ENCODE measurements at places on chromosomes 13 and 19.

DNA sequence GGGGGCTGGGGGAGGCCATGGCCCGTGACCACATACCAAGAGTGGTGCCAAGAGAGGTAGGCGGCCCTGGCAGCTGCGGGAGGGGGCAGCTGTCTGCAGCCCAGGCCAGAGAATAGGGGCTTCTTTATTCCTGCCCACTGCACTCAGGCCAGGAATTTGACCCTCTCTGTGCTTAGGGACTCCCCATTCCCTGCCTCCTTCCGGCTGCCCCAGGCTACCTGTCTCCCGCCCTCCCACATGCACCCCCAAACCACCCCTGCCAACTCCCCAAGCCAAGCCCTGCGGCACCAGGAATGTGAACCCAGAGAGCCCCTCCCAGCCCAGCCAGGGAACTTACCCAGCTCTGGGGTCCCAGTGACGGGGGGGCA lies 687 bp downstream of the PLEKHA4 start:
- no peak for DNase-seq

DNA sequence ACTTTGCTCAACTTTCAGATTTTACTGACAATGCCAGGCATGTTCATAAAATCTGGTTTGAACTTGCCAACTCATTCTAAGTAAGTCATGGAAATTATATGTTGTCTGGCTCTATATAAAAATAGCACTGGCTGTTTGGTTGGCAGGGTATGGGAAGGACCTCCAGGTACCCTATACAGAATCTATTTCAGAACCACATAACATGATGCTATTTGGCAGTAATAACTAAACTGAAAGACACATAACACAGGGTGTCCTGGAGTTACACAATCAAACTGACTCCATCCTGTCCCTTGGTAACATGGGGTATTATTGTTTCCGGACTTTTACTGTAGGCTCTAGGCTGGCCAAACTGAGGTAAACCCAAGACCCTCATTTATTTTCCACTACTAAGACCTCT lies 248.8 kb downstream of the RGCC start:
- DNase-seq, result no peak

- DNase-seq, result no peak
Measured at GRCh38 chr13:104385404-104385803, 1319.2 kb upstream of the SLC10A2 start.

DNA sequence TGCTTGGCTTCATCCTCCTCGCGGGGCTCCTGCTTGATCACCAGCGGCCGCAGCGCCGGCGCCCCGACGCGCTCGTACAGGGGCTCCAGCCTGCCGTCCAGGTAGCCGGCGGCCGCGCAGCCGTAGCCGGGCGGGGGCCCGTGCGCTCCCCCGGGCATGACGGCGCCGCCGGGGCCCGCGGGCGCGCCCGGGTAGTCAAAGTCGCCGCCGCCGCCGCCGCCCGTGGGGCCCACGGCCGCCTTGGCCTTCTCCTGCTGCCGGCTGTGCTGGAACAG lies 497 bp downstream of the CEBPA start:
- no peak for DNase-seq

DNA sequence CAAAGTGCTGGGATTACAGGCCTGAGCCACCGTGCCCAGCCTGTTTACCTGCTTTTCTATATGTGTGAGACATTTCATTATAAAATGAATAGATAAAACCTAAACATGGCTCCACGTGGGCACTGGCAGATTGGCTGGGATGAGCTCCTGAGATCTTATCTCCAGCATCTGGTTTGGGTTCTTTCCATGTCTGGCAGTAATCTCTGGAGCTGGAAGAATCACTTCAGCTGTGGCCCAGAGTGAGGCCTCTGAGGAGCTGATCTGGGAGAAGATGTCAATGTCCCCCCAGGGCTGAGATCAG lies 5.5 kb upstream of the SULT2A1 start:
- DNase-seq, result no peak

DNA sequence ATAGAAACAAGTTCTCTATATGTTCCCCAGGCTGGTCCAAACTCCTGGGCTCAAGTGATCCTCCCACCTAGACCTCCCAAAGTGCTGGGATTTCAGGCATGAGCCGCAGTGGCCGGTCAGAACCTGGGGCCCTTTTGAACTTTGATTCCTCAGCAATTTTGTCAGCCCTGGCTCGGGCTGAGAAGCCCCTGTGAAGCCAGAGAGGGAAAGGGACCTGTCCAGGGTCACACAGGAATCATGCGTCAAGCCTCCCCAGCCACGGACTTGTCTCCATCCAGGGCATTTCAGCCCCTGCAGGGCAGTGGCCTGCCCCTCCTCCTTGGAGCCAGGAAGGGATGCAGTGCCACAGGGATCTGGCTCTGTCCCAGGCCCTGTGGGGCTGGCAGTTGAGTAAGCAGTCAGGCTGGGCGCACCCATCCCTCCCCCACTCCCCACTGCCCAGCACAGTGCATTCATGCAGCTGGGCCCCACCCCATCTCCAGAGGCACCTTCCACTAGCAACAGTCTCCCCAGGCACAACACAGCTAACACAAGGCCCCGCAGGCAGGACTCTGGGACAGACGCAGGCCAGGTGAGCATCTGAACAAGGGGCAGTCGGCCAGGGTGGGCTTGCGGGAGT lies at the start of gene CAPS:
TSS of gene CAPS (plus strand) at position 516 of the 619 bp plus-strand sequence. CDS start 153 bp downstream, outside the sequence.
- no peak for DNase-seq

GRCh38 chr13:51704399-51705313 lies 99.3 kb downstream of the DHRS12 start:
- no peak for DNase-seq

- peak; percentile 79 for DNase-seq
Measured at GRCh38 chr19:48330012-48330681, 4.8 kb downstream of the EMP3 start.

GRCh38 chr13:112103260-112103838 lies 36.4 kb downstream of the SOX1 start:
- no peak for DNase-seq

DNA sequence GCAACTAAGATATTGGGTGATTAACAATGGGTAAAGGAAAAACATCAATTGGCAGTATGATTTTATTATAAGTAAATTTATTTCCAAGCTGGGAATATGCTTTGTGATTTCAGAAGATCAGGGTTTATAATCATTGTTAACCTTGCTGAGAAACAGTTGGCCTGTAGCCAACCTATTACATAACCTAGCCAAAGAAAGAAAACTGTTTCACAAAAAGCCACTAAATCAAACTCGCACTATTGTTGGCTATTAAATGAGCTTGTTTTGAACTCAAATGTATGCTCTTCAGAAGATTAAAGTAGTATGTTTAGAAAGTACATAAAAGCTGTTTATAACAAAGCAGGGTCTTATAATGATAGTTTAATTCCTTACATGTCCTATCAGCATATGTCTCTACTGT lies 151.7 kb downstream of the LHFPL6 start:
- DNase-seq, result no peak

GRCh38 chr13:98390086-98390715 lies 186.7 kb downstream of the STK24 start:
- DNase-seq, result no peak

DNA sequence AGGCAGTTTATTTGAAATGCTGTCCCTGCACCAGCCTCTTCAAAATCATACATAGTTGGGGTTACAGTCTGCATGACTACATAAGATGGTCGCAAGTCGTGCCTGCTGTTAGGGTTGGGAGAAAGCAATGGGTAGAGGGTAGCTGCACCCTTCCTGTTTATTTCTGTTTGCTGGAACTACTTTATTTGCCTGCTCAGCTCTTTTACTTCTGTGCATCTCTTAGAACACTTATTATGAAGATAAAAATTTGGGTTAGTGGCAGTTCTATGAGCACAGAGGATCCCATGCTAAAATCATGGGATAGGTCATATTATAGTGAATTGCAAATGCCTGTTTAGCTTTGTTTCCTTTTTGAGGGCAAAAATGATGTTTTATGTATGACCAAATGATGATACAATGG lies 160.1 kb downstream of the MYO16 start:
- no peak for DNase-seq

- no peak for DNase-seq
Measured at GRCh38 chr19:52140032-52140710, 433 bp upstream of the ZNF616 start.

GRCh38 chr13:35797244-35797643 lies 320.8 kb upstream of the MAB21L1 start:
- no peak for DNase-seq

DNA sequence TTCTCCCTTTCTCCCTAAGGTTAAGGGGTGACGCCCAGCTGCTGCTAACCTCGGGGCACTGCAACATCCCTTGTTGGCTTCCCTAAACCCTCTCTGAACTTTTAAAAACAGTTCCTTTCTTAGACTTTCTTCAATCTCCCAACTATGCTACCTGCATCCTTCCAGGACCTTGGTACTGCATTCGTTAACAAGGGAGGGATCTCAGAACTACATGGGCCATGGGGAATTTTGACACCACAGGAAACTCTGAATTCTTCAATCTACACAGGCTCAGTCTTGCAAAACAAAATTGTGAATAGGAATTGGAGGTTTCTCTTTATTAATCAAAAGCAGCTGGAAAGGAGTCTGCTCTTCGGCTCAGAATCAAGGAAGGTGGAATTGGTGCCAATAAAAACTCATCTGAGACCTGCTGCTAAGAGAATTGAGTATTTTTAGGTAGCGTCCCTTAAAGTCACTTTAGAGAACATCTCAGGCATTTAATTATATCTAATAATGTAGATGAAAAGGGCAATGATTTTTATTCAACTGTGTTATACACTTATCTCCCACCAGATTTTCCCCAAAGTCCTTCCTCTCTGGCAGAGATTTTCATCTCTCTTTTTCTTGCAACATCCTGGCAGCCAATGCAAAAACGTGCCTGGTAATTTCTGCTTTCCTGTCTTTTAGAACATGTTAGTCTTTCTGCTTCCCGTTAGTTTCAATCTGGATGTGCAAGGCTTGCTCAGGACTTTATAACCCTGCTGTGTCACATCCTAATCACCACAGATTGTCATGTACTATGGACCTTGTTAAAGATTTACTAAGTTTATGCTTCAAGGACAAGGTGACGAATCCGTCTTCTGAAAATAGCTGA lies 69.1 kb upstream of the SLC15A1 start:
- DNase-seq, result no peak

DNA sequence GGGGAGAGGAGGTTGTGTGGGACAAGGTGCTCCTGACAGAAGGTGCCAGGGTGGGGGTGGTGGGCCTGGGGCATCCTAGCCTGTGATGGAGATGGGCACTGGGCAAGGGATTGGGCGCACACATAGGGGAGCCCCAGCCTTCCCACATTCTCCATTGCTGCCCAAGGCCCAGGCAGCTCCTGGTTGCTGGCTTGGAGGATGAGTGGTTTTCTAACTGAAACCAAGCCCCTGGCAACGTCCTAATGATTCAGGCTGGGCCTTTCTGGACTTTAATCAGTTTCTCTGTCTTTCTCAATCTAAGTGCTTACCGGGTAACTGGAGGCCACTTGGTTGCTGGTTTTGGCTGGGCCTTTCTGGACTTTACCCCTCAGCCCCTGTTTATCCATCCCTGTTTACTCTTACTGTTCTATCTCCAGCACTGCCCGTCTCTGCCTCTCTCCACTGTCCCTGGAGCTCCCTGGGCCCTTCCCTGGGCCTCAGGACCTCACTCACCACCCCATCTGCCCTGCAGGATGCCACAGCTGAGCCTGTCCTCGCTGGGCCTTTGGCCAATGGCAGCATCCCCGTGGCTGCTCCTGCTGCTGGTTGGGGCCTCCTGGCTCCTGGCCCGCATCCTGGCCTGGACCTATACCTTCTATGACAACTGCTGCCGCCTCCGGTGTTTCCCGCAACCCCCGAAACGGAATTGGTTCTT lies 354 bp downstream of the CYP4F3 start:
- DNase-seq, result no peak

DNA sequence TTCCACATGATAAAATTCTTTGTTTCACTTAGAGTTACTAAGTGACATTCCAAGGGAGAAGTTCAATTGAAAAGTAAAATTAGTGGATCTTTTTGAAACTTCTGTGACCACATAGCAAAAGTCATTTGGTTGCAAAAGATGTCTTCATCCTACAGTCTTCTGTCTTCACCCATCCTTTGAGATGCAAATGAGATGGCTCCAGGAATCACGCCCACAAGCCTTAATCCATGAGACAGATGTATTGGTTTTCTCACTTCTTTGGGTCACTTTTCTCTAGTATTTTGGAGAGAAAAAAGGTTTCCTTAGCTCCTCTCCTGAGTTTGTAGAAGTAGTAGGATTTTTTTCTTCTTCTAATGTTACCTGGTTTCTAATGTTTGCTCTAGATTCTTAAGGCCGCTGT lies 259.5 kb upstream of the SLC10A2 start:
- no peak for DNase-seq

GRCh38 chr13:42394711-42395085 lies 122.7 kb downstream of the AKAP11 start:
- no peak for DNase-seq

DNA sequence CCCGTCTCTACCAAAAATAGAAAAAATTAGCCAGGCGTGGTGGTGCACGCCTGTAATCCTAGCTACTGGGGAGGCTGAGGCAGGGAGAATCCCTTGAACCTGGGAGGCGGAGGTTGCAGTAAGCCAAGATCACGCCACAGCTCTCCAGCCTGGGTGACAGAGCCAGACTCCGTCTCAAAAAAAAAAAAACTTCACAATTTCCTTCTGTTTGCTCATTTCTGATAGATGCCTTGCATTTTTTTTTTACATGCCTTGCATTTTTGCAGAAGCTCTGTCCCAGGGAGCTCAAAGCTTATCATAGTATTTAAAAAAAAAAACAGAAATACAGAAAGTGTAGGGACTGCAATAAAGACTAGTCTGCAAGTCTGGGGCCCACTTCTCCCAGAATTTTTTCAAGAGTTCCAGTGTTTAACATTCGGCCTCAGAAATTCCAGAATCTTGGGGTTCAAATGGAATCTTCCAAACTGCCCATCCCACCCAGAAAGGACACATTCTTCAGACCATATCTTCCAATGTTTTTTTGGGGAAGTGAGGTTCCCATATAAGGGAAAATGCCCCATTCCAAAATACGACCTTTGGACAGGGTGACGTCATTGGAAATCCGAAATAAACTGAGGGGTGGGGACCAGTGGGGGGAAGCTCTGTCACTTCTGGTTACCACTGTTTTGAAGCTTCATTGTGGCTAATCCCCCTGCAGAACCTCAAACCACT lies 17.2 kb upstream of the RAB8A start:
- DNase-seq, result no peak

GRCh38 chr19:19209372-19209771 lies 2.4 kb upstream of the NCAN start:
- no peak for DNase-seq

GRCh38 chr19:4654437-4655361 lies 15.4 kb downstream of the TNFAIP8L1 start:
- DNase-seq, result no peak

GRCh38 chr13:84812078-84812477 lies 929.8 kb upstream of the SLITRK1 start:
- DNase-seq, result no peak

DNA sequence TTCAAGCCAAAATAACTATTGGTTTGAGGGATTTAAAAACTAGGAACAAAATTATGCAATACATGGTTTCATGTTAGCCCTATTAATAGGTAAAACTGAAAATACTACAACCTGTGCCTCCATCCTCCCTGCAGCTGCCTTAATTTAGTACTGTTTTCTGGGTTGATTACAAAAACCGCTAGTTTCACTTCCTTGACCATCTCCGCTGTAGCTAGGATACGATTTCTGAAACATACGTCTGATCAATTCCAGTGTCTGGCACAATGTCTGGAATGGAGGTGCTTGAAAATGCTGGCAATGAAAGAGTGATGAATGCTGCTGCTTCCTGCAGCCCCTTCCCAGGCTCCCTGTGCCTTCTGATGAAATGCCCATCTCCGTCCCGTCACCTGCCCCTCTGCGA lies 273.5 kb downstream of the SHISA2 start:
- no peak for DNase-seq
